ENCODE measurements at places on chromosomes 2 and 18. TPM values are rescaled to one million over a fixed set of nuclear protein-coding genes. Genes with fewer than 3 reads are reported as not detected.

IL1R1 gene
- 43.5 TPM for total RNA-seq

FAM110C gene
- 0.14 TPM for total RNA-seq

KLHL30 gene
- total RNA-seq: 0.18 TPM

ACTG2 gene
- 0.23 TPM for total RNA-seq

DGUOK gene
- total RNA-seq: 166 TPM

LPIN1 gene
- 10.2 TPM for total RNA-seq

MC5R gene
- not detected for total RNA-seq

SERPINB11 gene
- not detected for total RNA-seq

MLPH gene
- total RNA-seq: 327 TPM

NEMP2 gene
- total RNA-seq: 9.7 TPM

FIGN gene
- 2.0 TPM for total RNA-seq

TEKT4 gene
- total RNA-seq: not detected

CAPN14 gene
- 0.03 TPM for total RNA-seq

POTEJ gene
- total RNA-seq: not detected

Data from A549 treated with Mapracorat at 1 μM for 4 hours (cell line).